ENCODE measurements at places on chromosomes 7 and 10. TPM values are rescaled to one million over a fixed set of nuclear protein-coding genes. Genes with fewer than 3 reads are reported as not detected.

Gene EBF3
- total RNA-seq = not detected

Gene FAM13C
- not detected for total RNA-seq

Gene NPVF
- total RNA-seq = not detected

Gene AGR3
- total RNA-seq = not detected

Gene NEUROD6
- total RNA-seq = not detected

Gene PNLIPRP1
- total RNA-seq = not detected

Gene SAMD9L
- total RNA-seq = 6.4 TPM

Gene BBIP1
- 36.4 TPM for total RNA-seq

Gene FANK1
- 0.66 TPM for total RNA-seq

Gene GFRA1
- total RNA-seq = not detected

DNA sequence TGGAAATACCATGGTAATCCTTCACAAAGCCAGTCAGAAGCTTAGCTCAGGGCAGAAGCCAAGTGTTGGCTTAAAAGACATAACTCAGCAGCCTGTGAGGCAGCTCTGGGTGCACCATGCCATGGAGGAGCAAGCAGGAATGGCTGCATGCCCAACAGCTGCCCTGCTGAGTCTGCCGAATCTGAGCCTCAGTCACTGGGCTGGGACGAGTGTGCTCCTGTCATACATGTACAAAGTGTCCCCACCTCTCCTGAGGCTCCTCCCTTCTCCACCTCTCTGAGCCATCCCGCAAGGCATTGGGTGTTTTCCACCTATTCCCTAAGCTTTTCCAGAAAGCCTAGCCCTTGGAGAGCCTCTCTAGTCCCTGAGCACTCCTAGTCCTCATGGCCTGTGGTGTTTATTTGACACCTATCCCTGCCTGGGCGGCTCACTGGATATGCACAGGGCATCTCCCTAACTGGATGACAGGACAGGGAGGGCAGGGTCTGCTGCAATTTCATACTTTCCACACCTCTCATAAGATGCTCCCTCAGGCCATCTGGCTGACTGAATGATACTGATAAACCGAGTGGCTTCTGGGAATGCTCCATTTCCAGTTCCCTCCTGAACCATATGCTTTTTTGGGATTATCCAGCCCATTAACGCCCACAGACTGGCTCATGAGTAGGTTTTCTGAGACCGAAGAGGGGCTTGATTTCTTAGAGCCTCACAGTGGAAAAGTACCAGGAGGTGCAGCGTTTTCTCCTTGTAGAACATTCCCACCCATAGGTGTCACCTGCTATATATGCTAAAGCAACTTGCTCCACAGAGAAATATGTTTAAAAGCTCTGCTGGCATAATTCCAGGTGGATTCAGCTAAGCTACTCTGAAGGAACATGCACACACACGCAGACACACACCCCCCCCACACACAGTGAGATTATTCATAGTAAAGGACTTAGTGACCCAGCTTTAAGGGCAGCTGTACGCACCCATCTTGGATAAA, 199.3 kb downstream of the SNX10 start:
- H3K36me3 ChIP-seq = no peaks in the 10 kb centered on the region
- peaks cover 4% of the 10 kb centered on the region for H3K27me3 ChIP-seq
- no peak overlapping the region for H3K4me3 ChIP-seq
- no peak overlapping the region for H3K27ac ChIP-seq
- no peak for DNase-seq
- H3K4me1 ChIP-seq = no peaks in the 10 kb centered on the region

- H3K27ac ChIP-seq = no peak overlapping the region
- no peaks in the 10 kb centered on the region for H3K4me1 ChIP-seq
- no peaks in the 10 kb centered on the region for H3K36me3 ChIP-seq
- DNase-seq = no peak
- H3K4me3 ChIP-seq = no peak overlapping the region
Measured at GRCh38 chr10:33698033-33698432, 363.6 kb upstream of the NRP1 start.

DNA sequence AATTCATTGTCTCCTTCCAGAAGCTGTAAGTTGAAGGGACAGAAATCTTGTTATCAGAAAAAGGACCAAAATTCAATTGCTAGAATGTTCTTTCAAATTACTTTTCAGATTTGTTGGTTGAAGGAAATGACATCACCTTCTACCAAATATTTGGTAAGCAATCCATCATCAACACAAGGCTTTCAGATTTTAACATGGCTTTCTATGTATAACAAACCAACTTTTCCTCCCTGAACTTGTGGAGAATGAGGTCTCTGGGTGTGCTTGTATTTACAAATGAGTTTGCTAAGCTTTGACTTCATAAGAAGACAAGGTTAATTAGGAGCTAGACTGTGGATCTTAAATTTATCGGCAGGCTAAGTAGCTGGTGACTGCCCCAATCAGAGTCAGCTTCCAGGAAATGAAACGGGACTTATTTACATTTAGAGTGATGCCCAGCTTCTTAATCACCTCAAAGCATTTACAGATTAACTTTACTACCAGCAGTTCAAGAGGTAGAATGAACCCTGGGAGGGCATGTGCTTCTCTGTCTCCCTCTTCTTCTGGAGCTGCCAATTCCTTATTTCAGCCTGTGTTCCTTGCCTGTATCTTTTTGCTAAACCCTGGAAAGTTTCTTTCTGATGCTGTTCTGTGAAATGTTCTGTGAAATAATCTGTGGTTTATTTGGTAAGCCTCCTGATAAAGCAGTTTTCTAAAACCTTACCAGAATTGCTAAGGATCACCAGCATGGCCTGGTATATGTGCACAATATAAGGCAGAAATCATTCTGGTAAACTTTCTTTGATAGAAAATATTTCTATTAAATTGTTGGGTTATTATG, 248.8 kb upstream of the FZD8 start:
- no peak overlapping the region for H3K27ac ChIP-seq
- H3K4me3 ChIP-seq = no peak overlapping the region
- H3K4me1 ChIP-seq = no peaks in the 10 kb centered on the region
- no peaks in the 10 kb centered on the region for H3K36me3 ChIP-seq

DNA sequence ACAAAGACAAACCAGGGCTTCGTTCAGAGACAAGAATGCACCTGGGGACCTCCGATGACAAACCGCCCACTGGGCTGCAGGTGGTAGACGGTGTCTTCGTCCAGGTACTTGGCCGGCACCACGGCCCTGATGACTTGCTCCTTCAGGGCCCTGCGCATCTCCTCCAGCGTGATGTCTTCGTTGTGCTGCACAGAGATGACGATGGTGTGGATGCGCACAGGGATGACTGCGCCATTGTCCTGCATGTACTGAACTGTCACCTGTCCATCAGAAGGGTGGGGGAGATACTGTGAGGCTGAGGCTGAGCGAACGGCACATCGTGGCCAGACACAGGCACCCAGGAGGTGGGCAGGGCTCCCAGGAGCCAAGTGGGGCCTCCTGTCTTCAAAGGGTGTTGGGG, 13.1 kb downstream of the MAT1A start:
- no peaks in the 10 kb centered on the region for H3K36me3 ChIP-seq
- no peaks in the 10 kb centered on the region for H3K4me1 ChIP-seq
- no peak overlapping the region for H3K4me3 ChIP-seq
- no peak overlapping the region for H3K27ac ChIP-seq

DNA sequence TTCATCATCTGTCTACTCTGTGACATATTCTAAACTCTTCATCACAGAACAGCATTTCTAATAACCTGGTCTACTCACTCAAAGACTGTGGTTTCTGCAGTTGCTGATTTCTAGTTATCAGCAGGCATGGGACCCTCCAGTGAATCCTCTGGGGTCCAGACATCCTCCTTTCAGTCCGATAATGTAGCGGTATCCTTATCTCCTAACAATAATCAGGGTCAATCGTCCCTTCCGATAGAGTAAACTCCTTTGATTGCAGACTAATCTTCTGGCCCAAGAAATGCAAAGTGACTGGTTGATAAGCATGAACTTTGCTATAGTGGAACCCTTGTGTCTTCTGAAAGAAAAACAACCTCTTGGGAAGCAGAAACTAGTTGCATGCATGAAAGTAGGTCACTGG, 1209.8 kb upstream of the CELF2 start:
- no peaks in the 10 kb centered on the region for H3K27me3 ChIP-seq
- H3K36me3 ChIP-seq = no peaks in the 10 kb centered on the region
- H3K27ac ChIP-seq = no peak overlapping the region
- no peaks in the 10 kb centered on the region for H3K4me1 ChIP-seq
- no peak for DNase-seq

DNA sequence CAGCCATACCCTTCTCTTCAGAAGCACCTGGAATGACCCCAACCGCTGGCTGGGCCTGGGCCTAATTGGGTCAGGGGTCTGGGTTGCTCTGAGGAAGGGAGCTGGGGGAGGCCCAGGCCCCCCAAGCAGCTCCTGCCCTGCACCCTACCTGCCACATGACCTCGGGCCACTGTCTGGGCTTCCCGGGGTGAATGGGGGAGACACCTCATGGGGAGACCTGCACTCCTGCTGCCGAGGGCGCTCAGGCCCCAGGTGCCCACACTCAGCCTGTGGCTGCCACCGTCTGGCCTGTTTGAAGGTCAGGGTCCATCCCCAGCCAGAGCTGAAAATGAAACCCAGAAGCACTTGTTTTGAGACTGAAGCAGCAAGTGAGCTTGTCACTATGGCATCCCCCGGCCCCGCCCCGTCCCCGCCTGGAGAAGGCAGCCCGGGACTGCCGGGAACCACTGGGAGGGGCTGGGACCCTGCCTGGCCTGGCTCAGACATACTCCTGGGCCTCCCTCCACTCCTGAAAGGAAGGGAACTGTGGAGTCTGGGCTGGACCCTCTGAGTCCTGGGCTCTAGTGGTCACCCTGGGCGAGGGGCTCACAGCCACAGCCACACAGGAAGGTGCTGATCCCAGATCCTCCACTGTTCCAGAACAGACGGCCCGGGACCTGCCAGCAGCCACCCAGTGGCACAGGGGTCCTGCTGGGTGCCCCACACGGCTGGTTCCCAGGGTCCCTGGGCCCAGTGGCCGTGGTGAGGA, 7.4 kb upstream of the MICALL2 start:
- H3K27me3 ChIP-seq = no peaks in the 10 kb centered on the region

DNA sequence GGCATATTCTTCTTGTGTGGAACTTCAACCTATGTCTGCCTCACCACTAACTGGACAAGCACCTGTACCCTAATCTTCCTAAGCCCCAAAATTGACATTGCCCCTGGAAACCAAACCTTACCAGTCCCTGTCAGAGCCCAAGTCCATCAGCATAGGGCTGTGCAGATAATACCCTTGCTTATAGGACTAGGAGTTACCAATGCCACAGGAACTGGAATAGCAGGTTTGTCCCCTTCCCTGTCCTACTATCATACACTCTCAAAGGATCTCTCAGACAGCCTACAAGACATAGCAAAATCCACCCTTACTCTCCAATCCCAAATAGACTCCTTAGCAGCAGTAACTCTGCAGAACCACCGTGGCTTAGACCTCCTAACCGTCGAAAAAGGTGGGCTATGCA, 19.8 kb downstream of the ZNF107 start:
- H3K4me3 ChIP-seq = no peak overlapping the region
- H3K27me3 ChIP-seq = no peaks in the 10 kb centered on the region
- peaks cover 27% of the 10 kb centered on the region for H3K4me1 ChIP-seq
- no peak for DNase-seq
- peaks cover 61% of the 10 kb centered on the region for H3K36me3 ChIP-seq

DNA sequence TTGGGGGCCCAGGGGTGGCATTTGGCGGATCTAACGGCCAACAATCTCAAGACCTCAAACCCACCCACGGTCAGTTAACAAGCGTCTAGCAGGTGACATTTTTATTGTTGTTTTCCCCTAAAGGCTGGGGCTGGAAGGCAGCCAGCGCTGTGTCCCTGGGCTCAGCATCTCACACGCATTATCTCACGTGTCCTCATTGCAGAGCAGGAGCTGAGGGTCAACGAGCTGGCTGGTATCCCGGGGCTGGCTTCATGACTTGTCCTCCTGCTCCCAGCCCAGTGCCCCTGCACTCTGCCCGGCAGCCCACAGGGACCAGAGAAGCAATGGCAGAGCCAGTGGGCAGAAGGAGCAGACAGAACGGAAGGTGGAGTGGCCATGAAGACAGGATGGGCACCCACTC, 54.4 kb upstream of the TMEM273 start:
- H3K36me3 ChIP-seq = no peaks in the 10 kb centered on the region
- H3K4me1 ChIP-seq = no peaks in the 10 kb centered on the region
- no peaks in the 10 kb centered on the region for H3K27me3 ChIP-seq

- no peaks in the 10 kb centered on the region for H3K4me1 ChIP-seq
- no peak overlapping the region for H3K4me3 ChIP-seq
- no peaks in the 10 kb centered on the region for H3K36me3 ChIP-seq
- no peak overlapping the region for H3K27ac ChIP-seq
- no peaks in the 10 kb centered on the region for H3K27me3 ChIP-seq
- DNase-seq = no peak
Measured at GRCh38 chr10:116049974-116050304, 223.1 kb downstream of the GFRA1 start.

- H3K36me3 ChIP-seq = no peaks in the 10 kb centered on the region
- no peaks in the 10 kb centered on the region for H3K4me1 ChIP-seq
- H3K4me3 ChIP-seq = no peak overlapping the region
Measured at GRCh38 chr10:91328320-91328984, 81.7 kb upstream of the HECTD2 start.

- H3K36me3 ChIP-seq = no peaks in the 10 kb centered on the region
- no peaks in the 10 kb centered on the region for H3K4me1 ChIP-seq
- H3K4me3 ChIP-seq = no peak overlapping the region
Measured at GRCh38 chr10:64497306-64497705, 976.1 kb downstream of the REEP3 start.

- H3K27me3 ChIP-seq = no peaks in the 10 kb centered on the region
- H3K27ac ChIP-seq = no peak overlapping the region
- peaks cover 74% of the 10 kb centered on the region for H3K4me1 ChIP-seq
- H3K4me3 ChIP-seq = no peak overlapping the region
- H3K36me3 ChIP-seq = peaks cover 10% of the 10 kb centered on the region
- DNase-seq = no peak
Measured at GRCh38 chr10:69348816-69349541, 67.7 kb downstream of the TACR2 start.

- H3K27ac ChIP-seq = no peak overlapping the region
- DNase-seq = no peak
- H3K4me1 ChIP-seq = no peaks in the 10 kb centered on the region
- H3K4me3 ChIP-seq = no peak overlapping the region
- no peaks in the 10 kb centered on the region for H3K36me3 ChIP-seq
- no peaks in the 10 kb centered on the region for H3K27me3 ChIP-seq
Measured at GRCh38 chr7:88268051-88268450, 38.6 kb downstream of the STEAP4 start.

DNA sequence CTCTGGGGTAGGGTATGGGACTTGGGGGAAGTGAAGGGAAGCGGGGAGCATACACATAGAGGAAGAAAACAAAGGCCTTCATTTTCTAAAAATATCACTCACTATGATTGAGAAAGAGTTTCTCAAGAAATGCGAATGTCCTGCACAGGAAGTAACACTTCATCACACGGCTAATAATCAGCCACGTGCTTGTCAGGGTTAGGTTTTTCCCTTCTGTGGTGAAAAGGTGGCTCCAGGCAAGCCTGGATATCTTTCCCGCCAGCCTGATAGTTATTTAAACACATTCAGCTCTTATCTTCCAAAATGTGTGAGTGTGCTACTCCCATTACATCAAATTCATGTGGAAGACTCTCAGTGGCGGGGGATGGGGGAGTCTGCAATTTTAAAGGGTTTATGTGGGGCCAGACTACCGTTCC, 166.4 kb upstream of the ADO start:
- H3K27ac ChIP-seq = peak overlapping the region; percentile 70
- peak overlapping the region; percentile 55 for H3K4me3 ChIP-seq
- H3K4me1 ChIP-seq = peaks cover 27% of the 10 kb centered on the region
- H3K36me3 ChIP-seq = no peaks in the 10 kb centered on the region
- no peaks in the 10 kb centered on the region for H3K27me3 ChIP-seq
- peak; percentile 32 for DNase-seq

GRCh38 chr7:92748495-92748894, 87.9 kb downstream of the CDK6 start:
- no peaks in the 10 kb centered on the region for H3K27me3 ChIP-seq
- H3K4me3 ChIP-seq = no peak overlapping the region
- no peaks in the 10 kb centered on the region for H3K36me3 ChIP-seq

Data from CD8-positive, alpha-beta memory T cell (primary cell).